Neural crest cell (in vitro differentiated cells): ENCODE measurements at places on chromosomes 7 and 10.

DNA sequence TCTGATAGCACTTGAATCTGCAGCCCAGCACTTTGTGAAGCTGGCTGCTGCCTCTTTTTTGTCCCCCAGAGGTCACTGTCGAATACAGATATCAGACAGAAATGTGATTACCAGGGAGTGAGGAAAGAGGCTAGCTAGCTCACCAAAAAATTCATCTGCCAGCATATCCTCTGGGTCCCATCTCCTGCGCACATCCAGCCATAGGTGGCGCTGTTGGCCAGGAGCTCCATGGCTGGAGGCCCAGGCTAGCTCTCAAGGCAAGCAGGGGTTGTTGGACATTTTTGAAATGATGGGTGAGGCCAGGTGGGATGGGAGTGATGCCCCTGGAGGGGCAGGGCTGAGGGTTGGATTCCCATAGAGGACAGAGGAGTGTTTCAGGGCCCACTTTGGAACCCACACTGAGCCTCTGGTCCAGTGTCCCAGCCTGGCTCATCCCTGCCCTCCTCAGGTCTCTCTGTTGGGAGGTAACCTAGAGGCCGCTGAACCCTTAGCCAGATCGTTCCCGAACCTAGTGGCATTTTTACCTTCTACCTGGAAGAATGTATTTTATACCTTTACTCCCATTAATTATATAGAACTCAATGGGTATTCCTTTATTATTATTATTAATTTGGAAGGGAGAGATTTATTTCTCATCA, 14.8 kb downstream of the DPCD start:
- DNase-seq, result peak; percentile 88
- H3K36me3 ChIP-seq, result no peaks in the 10 kb centered on the region

- no peaks in the 10 kb centered on the region for H3K36me3 ChIP-seq
- peaks cover 5% of the 10 kb centered on the region for H3K27me3 ChIP-seq
- no peak overlapping the region for H3K27ac ChIP-seq
- no peak for DNase-seq
- H3K4me1 ChIP-seq, result no peaks in the 10 kb centered on the region
Measured at GRCh38 chr10:28343987-28344895, 41.4 kb upstream of the MPP7 start.

GRCh38 chr7:133372337-133372736, 119.5 kb downstream of the EXOC4 start:
- no peak for DNase-seq
- H3K4me1 ChIP-seq, result peaks cover 11% of the 10 kb centered on the region
- H3K36me3 ChIP-seq, result peaks cover 8% of the 10 kb centered on the region
- H3K27ac ChIP-seq, result no peak overlapping the region

GRCh38 chr7:118452128-118452527, 227.6 kb downstream of the ANKRD7 start:
- H3K27ac ChIP-seq, result no peak overlapping the region
- no peaks in the 10 kb centered on the region for H3K4me1 ChIP-seq
- H3K4me3 ChIP-seq, result no peak overlapping the region
- H3K36me3 ChIP-seq, result no peaks in the 10 kb centered on the region
- H3K27me3 ChIP-seq, result no peaks in the 10 kb centered on the region
- no peak for DNase-seq

- no peak for DNase-seq
- no peaks in the 10 kb centered on the region for H3K27me3 ChIP-seq
- H3K36me3 ChIP-seq, result no peaks in the 10 kb centered on the region
Measured at GRCh38 chr10:90204131-90204955, 503.0 kb downstream of the KIF20B start.

GRCh38 chr10:119518936-119519335, 23.6 kb downstream of the RGS10 start:
- H3K27ac ChIP-seq, result peak overlapping the region; percentile 57
- no peaks in the 10 kb centered on the region for H3K36me3 ChIP-seq
- no peak overlapping the region for H3K4me3 ChIP-seq
- peaks cover 31% of the 10 kb centered on the region for H3K4me1 ChIP-seq
